ENCODE measurements at places on chromosomes 1 and 21. TPM values are rescaled to one million over a fixed set of nuclear protein-coding genes. Genes with fewer than 3 reads are reported as not detected.
A peak's percentile ranks its signal among the peaks of the same experiment; 100 is the strongest.

- no peaks in the 10 kb centered on the region for H3K4me1 ChIP-seq
- H3K27ac ChIP-seq: no peak overlapping the region
- DNase-seq: no peak
- peaks cover 59% of the 10 kb centered on the region for H3K36me3 ChIP-seq
Observed at GRCh38 chr1:100087396-100087795, 45.3 kb downstream of the SASS6 start.

The PALMD gene
- total RNA-seq: 0.26 TPM

GRCh38 chr1:112704934-112705627 is 1.8 kb downstream of the RHOC start:
- peaks cover 41% of the 10 kb centered on the region for H3K36me3 ChIP-seq
- no peak overlapping the region for H3K27ac ChIP-seq
- no peaks in the 10 kb centered on the region for H3K27me3 ChIP-seq
- DNase-seq: peak; percentile 97
- H3K4me1 ChIP-seq: peaks cover 28% of the 10 kb centered on the region
- H3K4me3 ChIP-seq: peak overlapping the region; percentile 84

The SH3GLB1 gene
- total RNA-seq: 74.4 TPM

The FCAMR gene
- not detected for total RNA-seq

DNA sequence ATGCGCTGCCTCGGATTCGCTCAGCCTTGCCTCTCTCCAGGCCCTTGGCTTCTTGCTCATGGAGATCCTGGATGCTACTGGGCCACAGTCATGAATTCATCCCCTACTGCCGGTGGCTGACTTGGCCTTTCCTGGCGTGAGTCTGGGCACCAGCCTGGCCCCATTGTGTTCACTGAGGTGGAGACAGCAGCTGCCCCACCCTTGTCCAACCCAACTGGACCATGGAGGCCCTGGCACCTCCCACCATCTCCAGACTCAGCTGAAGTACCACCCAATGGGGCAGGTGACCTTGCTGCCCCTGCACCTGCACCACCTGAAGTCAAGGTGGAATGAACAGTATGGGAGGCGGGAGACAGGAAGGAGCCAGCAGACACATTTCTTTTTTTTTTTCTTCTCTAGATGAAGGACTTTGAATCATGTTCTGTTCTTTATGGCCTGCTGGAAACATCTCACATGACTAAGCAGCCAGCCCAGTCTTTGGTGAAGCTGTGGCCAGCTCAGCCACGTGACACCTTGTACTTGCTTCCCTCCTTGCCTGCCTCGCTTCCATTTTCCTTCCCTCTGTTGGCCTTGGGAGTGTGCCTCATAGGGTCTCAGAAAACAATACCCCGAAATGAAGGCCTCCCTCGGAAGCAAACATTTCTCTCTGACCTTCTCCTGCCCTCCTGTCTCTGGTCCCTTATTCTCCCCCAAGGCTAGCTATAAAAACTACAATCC is 3.8 kb upstream of the SLC30A2 start:
- no peak overlapping the region for H3K4me3 ChIP-seq
- peaks cover 3% of the 10 kb centered on the region for H3K4me1 ChIP-seq
- no peaks in the 10 kb centered on the region for H3K36me3 ChIP-seq
- no peak for DNase-seq
- no peak overlapping the region for H3K27ac ChIP-seq
- H3K27me3 ChIP-seq: peaks cover 56% of the 10 kb centered on the region

- H3K27me3 ChIP-seq: peaks cover 42% of the 10 kb centered on the region
- H3K4me3 ChIP-seq: no peak overlapping the region
- no peak for DNase-seq
- H3K27ac ChIP-seq: no peak overlapping the region
- peaks cover 17% of the 10 kb centered on the region for H3K4me1 ChIP-seq
Observed at GRCh38 chr1:159835862-159836525, 9.3 kb downstream of the SLAMF8 start.

DNA sequence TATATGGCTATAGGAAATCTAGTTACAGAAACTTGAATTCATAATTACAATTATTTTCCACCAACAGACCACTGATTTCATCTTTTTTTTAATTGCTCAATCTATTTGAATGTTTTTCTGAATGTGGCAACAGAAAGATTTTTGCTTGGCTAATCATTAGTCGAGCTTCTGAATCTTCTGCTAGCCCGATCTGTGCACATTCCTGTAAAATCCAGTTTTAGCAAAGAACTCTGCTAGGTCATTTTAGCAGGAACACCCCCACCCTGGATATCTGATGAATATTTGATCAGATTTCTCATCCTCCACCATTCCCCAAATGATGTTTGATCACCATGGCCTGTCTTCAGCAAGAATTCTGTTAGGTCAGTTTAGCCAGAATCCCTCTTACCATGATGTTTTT is 176.3 kb downstream of the LEPR start:
- no peaks in the 10 kb centered on the region for H3K4me1 ChIP-seq
- H3K27me3 ChIP-seq: no peaks in the 10 kb centered on the region
- no peaks in the 10 kb centered on the region for H3K36me3 ChIP-seq
- no peak for DNase-seq

DNA sequence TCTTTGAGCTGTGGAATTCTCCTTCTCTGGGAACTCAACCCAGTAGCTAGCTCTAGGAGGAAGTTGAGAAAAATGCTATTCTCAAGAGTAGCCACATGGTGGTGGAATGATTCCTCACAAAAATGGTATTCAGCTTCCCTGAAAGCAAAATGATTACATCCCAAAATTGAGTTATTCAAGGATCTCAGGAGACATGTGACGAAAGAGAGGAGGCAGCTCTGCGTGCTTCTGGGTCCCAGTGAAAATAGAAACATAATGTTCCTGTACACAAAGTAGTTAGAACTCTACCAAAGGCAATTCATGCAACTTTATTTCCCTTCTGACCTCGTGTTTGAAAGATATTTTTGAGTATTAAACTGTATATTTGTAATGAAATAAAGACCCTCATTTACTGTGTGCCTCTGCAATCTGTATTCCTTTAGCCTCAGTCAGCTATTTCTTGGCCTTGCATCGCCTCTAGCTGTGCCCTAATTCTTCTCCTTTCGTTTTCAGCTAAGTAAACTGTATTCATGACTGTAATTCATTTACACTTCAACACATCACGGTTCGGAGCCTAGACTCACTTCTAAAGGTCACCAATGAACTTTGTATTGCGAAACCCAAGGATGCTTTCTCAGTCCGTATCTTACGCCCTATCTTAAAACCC is 167.3 kb downstream of the FASLG start:
- no peak overlapping the region for H3K27ac ChIP-seq
- no peaks in the 10 kb centered on the region for H3K27me3 ChIP-seq
- no peaks in the 10 kb centered on the region for H3K36me3 ChIP-seq

DNA sequence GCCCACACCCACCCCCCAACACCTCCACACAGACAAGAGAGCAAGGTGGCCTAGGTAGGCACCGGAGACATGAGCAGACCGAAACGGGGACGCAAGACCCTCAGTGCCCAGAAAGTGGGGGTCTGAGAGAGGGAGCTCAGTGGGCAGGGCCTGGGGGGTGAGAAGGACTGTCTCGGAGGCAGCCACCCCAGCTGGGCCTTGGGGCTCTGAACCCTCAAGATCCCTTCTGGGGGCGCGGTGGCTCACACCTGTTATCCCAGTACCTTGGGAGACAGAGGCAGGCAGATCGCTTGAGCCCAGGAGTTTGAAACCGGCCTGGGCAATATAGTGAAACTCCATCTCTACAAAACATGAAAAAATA is 9.1 kb upstream of the GNB1 start:
- no peak overlapping the region for H3K4me3 ChIP-seq
- DNase-seq: no peak
- no peaks in the 10 kb centered on the region for H3K27me3 ChIP-seq
- H3K36me3 ChIP-seq: no peaks in the 10 kb centered on the region
- H3K4me1 ChIP-seq: peaks cover 3% of the 10 kb centered on the region
- H3K27ac ChIP-seq: no peak overlapping the region

DNA sequence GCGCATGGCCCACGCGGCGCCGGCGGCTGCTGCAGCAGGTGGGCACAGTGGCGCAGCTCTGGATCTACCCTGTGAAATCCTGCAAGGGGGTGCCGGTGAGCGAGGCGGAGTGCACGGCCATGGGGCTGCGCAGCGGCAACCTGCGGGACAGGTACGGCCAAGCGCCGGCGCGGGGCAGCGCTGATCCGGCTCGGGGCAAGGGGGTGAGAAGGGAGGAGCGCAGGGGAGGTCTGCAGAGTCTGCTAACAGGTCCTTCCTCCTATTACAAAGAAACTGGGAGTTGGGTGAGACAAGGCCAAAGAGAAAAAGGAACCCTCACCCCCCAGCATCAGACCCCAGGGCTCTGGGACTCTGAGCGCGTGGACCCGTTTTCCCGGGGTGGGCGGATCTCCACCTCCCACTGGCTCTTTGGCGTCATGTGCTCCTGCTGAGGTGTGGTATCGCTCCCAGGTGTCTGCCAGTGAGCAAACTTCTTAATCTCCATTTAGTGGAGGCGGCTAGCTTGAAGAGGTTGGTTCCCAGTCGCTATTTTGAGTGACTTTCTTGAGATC is 431 bp downstream of the MTARC1 start:
- peak overlapping the region; percentile 35 for H3K27ac ChIP-seq
- peak; percentile 90 for DNase-seq
- H3K4me1 ChIP-seq: peaks cover 15% of the 10 kb centered on the region
- H3K36me3 ChIP-seq: peaks cover 7% of the 10 kb centered on the region
- H3K4me3 ChIP-seq: peak overlapping the region; percentile 73

The HHAT gene
- total RNA-seq: 9.6 TPM

DNA sequence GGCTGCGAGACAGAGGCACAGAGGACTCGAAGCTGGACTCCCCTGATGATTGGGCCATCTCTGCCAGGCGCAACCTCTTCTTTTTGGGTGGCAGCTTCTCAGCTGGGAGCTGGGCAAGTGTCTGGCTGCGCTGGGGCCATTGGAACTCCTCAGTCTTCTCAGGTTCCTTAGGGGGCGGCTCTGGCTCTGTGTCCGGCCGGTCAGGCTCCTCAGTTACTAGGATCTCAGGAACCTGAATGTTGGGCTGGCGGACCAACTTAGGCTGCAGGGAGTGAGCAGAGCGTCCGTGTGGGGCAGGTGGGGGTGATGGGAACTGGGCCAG is 97.5 kb upstream of the EDN2 start:
- H3K36me3 ChIP-seq: no peaks in the 10 kb centered on the region
- H3K4me3 ChIP-seq: no peak overlapping the region
- H3K27ac ChIP-seq: no peak overlapping the region
- H3K27me3 ChIP-seq: no peaks in the 10 kb centered on the region

DNA sequence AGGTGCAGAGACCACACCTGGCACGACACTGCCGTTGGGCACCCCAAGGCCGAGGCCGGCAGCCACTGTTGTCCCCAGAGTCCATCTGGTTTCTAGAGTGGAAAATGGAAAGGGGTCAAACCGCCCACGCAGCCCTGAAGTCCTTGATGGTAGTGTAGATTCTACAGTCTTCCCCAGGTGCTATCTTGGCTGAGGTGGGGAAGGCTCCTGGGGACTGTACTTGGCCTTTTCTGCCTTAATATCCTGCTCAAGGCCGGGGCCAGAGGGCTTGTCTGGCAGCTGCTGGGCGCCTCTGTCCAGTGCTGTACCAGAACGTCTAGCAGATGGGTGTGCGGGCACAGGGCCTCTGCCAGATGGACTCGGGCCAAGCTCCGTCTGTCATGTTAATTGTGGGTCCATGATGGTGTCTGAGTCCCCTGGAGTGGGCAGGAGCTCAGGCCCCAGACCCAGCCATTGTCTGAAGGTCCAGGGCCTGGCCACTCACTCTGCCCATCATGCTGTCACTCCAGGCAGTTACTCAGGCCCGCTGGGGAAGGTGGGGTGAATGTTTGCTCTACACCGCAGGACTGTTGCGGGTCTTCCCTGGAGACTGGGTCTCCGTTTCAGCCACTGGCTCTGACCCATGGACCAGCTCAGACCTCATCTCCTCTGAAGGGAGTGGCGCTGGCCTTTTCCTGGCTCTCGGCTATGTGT is 161.9 kb upstream of the COL6A1 start:
- no peak overlapping the region for H3K4me3 ChIP-seq
- no peaks in the 10 kb centered on the region for H3K4me1 ChIP-seq
- no peak overlapping the region for H3K27ac ChIP-seq
- H3K27me3 ChIP-seq: no peaks in the 10 kb centered on the region
- DNase-seq: no peak
- no peaks in the 10 kb centered on the region for H3K36me3 ChIP-seq

GRCh38 chr1:113074237-113074636 is 1.2 kb downstream of the LRIG2 start:
- peaks cover 4% of the 10 kb centered on the region for H3K4me1 ChIP-seq
- peaks cover 25% of the 10 kb centered on the region for H3K36me3 ChIP-seq
- peak overlapping the region; percentile 99 for H3K4me3 ChIP-seq

- H3K36me3 ChIP-seq: no peaks in the 10 kb centered on the region
- no peak overlapping the region for H3K4me3 ChIP-seq
- H3K27ac ChIP-seq: no peak overlapping the region
- no peak for DNase-seq
- no peaks in the 10 kb centered on the region for H3K4me1 ChIP-seq
- no peaks in the 10 kb centered on the region for H3K27me3 ChIP-seq
Observed at GRCh38 chr1:53657891-53658396, 81.0 kb downstream of the GLIS1 start.

The TMEM269 gene
- total RNA-seq: 0.20 TPM

The ADAMTS5 gene
- 2.1 TPM for total RNA-seq

- H3K4me1 ChIP-seq: no peaks in the 10 kb centered on the region
- DNase-seq: peak; percentile 63
- H3K27ac ChIP-seq: no peak overlapping the region
- no peaks in the 10 kb centered on the region for H3K36me3 ChIP-seq
Observed at GRCh38 chr21:21324297-21324696, 326.1 kb downstream of the NCAM2 start.

The UBXN10 gene
- 2.6 TPM for total RNA-seq

The CD46 gene
- total RNA-seq: 135 TPM

The RXRG gene
- 9.8 TPM for total RNA-seq

The LDLRAD2 gene
- total RNA-seq: 0.88 TPM

DNA sequence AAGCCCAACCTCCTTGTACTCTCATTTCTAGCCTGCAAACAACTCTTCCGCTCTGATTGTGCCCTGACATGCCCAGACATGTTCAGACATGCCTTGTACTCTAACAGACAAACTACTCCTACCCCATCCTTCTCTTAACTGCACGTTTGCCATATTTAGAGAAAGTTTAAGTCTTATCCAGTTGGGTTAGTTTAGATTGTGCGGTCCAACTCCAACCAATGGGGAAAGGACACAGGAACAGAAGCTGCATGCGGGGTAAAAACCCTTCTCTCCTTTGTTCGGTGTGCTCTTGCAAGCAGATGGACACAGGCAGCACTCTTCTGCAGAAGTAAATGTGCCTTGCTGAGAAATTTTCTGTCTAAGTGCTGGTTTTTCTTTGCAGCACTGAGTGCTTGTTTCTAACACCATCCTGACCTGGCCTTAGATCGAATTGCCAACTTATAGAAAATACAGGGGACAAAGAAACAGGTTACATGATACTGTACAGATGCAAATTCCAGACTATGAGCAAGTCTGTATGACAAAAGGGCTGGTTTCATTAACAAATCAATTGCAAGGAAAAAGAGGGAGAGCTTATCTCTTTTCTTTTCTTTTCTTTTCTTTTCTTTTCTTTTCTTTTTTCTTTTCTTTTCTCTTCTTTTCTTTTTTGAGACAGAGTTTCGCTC is 35.8 kb upstream of the IFNGR2 start:
- H3K4me1 ChIP-seq: no peaks in the 10 kb centered on the region
- DNase-seq: peak; percentile 60

The DDAH1 gene
- 25.3 TPM for total RNA-seq

Measured in endodermal cell (in vitro differentiated cells).